Caudate nucleus (tissue), 63 donors: ENCODE measurements at places on chromosomes 16 and 17.

DNA sequence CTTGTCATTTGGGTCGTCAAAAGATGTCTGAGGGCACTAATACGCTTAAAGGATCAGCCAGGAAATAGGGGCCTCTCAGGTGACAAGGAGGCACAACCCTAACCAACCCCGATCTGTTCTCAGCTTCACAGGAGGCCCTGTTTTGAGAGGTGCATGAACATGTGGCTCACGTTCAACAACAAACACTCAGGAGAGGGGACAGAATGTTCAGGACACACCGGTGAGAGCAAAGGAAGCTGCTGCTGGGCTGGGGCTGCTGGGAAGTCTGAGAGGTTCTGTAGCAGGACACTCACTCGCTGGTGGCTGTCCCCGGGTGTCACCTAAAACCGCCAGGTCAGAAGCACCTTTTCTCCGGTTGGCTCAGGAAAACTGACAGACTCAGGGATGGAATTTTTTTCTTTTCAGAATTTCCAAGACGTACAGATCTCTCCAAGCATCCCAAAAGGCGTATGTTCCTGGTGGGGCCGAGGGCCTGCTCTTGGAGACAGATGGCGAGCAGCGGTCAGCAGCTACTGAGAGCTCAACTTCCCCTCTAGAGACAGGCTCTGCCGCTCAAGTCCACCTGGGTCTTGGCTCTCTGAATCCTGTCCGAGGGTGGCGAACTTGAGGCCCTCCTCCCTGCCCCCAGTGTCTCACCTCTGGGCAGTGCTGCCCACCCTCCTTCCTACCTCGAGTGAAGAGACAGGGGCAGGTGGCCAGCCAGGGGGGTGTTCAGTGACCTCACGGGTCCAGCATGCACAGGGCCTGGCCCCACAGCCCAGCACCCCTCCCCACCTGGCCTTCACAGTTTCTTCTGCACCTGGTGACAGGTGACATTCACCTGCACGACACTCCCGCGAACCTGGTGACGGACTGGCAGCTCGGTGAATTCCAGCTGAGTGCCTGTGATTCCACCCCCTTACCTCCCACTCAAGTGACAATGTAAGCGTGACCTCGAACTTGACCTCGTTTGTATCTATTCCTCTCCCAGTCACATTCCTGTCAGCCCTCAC is 22.9 kb downstream of the CLUH start:
- no peak for DNase-seq

- no peak for DNase-seq
These were observed 12.0 kb upstream of the CLUH start for GRCh38 chr17:2723505-2723996.

GRCh38 chr17:3817851-3818605 is 17.0 kb upstream of the ITGAE start:
- no peak for DNase-seq

DNA sequence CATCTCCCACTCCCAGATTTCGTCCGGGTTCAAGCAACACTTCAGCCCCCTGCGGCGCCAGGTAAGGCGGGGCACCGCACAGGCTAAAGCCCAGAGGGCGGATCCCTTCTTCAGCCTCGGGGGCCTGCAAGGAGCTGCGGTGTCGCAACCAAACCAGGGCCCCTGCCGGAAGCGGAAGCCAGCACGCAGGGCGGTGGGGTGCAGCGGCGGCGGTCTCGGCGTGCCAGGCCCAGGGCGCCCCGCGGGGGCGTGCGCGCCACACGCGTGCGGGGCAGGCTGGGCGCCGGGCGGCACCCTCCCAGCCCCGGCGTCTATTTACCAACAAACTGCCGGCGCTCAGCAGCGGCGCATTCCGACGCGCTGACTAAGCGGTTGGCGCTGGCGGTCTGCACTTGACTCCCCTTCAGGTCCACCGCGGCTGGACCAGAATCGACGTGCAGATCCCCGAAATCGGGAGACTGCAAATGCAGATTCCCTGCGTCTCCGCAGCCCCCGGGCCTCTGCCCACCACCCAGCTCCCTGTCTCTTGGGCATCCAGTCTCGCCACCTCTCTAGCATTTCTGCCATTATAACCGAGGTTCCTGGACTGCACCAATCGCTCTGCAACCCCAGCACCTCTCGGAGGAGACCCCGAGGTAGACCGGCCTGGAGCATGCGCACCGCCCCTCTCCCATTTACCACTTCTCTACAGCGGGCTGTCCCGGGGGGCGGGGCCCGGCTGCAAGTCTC is 421 bp upstream of the DLX4 start:
- DNase-seq, result no peak

GRCh38 chr17:21184570-21184969 is 29.4 kb downstream of the TMEM11 start:
- DNase-seq, result no peak

DNA sequence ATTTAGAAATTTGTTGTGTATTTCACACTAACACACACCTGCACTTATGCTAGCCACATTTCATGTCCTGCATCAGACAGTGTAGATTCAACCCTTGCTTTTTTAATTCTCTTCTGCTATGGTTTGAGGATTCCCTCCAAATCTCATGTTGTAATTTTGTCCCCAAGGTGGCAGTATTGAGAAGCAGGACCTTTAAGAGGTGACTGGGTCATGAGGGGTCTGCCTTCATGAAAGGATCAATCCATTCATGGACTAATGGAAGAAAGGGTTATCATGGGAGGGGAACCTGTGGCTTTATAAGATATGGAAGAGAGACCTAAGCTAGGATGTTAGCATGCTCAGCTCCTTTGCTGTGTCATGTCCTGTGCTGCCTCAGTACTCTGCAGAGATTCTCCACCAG is 1032.2 kb downstream of the CDH11 start:
- DNase-seq, result no peak

DNA sequence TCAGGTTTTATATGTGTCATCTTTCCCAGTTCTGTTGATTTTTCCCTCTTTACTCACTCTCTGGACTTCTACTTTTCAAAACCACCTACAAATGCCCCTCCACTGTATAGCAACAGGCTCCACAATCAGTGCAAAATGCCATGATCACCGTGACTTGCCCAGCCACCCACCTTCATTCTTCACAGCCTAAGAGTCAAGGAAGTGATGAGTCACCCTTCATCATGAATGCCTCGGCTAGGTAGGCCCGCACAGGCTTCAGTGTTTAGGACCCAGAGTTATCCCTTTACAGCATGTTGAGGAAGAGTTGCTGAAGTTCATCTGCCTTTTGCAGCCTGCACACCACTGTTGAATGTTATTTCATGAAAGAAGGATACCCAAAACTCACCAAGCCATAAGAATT is 158.6 kb downstream of the PMP22 start:
- DNase-seq, result no peak

DNA sequence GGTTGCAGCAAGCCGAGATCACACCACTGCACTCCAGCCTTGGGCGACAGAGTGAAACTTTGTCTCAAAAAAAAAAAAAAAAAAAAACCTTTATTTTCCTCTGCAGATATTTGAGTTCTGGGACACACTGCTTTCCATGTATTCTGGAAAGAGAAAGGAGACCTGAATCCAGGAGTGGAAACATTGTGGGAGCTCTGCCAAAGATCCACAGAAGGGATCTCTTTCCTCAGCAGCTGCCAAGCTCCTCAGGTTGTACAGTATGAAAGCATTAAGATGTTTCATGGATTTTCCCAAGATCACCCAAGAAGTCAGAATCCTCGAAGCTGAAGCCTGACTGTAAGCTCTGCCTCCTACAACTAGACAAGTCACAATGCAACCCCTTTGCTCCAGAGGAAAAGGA is 13.5 kb downstream of the NPRL3 start:
- DNase-seq, result no peak
